ENCODE measurements at places on chromosomes 11 and 22. TPM values are rescaled to one million over a fixed set of nuclear protein-coding genes. Genes with fewer than 3 reads are reported as not detected.

The KRTAP5-9 gene
- total RNA-seq = not detected

The OR10A5 gene
- not detected for total RNA-seq

The IGHMBP2 gene
- 12.2 TPM for total RNA-seq

The RAB38 gene
- total RNA-seq = 5.9 TPM

The SMIM35 gene
- not detected for total RNA-seq

The RFPL1 gene
- not detected for total RNA-seq

The GVQW3 gene
- 2.1 TPM for total RNA-seq

The CCS gene
- 60.5 TPM for total RNA-seq

The SERPIND1 gene
- total RNA-seq = not detected

The CRACR2B gene
- 4.9 TPM for total RNA-seq

The NCF4 gene
- not detected for total RNA-seq

The CHORDC1 gene
- total RNA-seq = 20.6 TPM

The TBX10 gene
- total RNA-seq = not detected

The C11orf97 gene
- total RNA-seq = not detected

The RAB39A gene
- not detected for total RNA-seq

The GLB1L3 gene
- not detected for total RNA-seq

The SLC35C1 gene
- total RNA-seq = 8.3 TPM

The OR52I1 gene
- not detected for total RNA-seq

The LARGE2 gene
- total RNA-seq = not detected

The OR8A1 gene
- total RNA-seq = not detected

The TM7SF2 gene
- total RNA-seq = 8.9 TPM

The USP2 gene
- 0.06 TPM for total RNA-seq

The ST3GAL4 gene
- total RNA-seq = 26.6 TPM
